Stimulated activated CD4-positive, alpha-beta T cell treated with anti-CD3 and anti-CD28 coated beads, Interleukin-12 subunit alpha, Interleukin-12 subunit beta, amount 100 ng/mL, for 24 hours (primary cell): ENCODE measurements at places on chromosomes 16 and 17.

GRCh38 chr17:71677439-71677838, 443.4 kb upstream of the SOX9 start:
- DNase-seq = no peak

- no peak for DNase-seq
Measured at GRCh38 chr17:30517786-30518185, 40.6 kb downstream of the GOSR1 start.

DNA sequence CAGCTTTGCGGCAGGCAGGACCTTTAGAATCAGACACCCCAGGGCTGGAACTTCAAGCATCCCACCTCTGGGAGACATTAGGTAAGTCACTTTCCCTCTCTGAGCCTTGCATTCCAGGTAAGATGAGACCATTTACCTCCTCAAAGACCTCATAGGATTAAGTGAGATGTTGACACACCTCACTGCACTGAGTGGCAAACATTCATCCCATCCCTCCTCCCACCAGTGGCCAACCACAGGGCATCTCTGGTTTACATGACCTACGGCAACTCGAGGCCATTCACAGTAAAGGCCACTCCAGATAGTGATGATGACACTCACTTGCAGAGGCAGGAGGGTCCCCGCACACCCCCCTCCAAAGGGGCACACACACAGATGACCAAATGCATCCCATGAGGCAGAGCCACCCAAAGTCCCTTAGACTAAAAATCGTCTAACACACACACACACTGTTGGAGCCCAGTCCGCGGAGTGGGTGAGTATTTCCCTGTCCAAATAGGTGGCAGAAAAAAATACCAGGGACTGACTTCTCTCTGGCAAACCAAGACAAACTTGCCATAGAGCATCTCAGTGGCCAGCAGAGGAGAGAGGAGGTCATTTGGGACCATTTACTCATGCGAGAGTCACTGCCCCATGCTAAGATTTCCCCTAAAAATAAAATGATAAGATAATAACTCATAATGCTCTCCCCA, 454.9 kb downstream of the SOX9 start:
- no peak for DNase-seq

DNA sequence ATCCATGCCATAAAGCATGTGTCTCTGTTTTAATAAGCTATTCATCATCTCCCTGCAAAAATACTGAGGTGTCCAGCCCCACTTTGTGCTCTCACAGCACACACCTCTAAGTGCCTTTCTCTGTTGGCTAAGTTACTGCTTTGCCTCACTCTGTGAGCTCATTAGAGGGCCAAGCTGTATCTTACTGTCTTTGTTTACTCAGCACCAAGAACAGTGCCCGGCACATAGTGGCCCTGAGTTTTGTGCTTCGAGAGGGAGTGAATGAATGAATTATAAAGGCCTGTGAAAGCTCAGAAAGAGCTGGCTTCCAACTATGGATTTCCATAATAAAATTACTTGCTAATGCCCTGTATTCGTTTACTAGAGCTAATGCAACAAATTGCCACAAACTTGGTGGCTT, 50.2 kb upstream of the NOG start:
- no peak for DNase-seq

GRCh38 chr17:82790391-82790790, 38.5 kb downstream of the TBCD start:
- no peak for DNase-seq

DNA sequence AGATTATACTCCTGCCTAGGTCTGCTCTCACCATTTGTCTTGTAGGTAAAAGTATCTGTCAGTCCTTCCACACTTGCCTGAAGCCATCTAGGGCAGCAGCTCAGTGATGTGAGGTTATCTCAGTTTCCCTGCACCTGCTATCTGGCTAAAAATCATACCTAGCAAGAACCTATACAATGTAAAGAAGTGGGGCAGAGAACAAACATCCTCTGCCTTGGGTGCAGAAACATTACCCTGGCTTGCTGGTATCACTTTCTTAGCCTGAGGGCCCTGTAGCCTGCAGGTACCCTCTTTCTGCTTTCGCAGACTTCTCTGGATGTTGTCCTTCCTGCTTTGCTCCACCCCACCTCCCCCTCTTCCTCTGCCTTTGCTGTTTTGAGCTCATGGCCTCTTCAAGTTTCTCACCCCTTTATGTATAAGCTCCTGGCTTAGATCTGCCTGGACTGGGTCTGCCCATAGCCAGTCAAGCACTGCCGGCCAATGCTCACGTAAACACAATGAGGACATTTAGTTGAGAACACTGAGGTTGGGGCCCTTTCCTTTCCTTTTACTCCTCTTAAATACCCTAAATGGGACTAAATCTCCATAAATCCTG, 8.7 kb upstream of the SDK2 start:
- no peak for DNase-seq

DNA sequence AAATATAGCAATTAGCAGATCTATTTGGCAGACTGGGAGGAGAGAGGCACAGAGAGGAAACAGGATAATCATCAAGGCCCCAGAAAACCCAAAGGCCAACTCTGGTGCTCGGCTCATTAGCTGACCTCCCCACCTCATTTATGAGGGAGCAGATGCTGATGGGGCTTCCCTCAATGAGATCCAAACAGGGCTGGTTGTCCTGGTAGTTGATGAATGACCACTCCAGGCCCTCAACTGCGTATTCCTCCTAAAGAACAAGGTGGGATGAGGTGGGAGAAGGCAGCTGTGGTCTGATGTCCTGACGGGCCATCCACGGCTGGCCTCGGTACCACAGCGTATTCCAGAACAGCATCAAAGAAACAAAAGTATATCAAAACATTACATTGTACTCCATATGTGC, 20.8 kb downstream of the ZNHIT3 start:
- no peak for DNase-seq

- no peak for DNase-seq
Measured at GRCh38 chr17:7977039-7977438, 25.4 kb upstream of the GUCY2D start.

GRCh38 chr17:36849871-36850348, 87.4 kb upstream of the LHX1 start:
- DNase-seq = peak; percentile 21

DNA sequence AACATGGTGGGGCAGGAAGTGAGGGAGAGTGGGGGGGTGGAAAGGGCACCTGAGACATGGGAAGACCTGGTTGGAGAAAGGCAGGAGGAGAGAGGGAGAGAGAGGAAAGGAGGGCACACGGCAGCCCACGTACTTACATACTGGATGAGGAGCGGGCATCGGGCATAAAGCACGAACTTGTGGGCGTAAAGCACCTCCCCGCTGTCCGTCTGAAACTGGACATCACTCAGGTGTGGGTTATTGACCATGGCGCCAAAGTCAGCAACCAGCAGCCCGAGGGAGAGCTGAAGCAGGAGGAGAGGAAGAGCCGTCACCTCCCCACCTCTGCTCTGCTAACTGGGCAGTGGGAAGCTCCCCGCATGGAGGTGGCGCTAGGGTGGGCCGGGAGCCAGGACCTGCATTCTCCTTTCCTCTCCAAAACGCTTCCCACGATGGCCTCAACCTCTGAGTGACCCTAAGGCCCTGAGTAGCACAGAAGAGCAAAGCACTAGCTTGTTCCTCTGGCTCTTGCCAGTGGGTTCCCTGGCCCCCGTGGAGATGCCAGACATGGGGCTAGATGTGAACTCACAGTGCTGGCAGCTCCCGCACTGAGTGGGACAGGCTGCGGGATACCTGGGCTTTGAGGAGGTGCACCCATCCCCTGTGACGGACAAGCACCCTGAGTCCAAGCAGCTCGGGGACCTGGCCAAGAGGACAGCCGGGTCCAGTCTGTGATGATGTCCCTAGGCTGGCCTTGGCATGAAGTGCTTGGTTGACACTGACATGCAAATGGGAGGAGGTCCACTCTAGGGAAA, 16.9 kb downstream of the SLX4 start:
- no peak for DNase-seq

DNA sequence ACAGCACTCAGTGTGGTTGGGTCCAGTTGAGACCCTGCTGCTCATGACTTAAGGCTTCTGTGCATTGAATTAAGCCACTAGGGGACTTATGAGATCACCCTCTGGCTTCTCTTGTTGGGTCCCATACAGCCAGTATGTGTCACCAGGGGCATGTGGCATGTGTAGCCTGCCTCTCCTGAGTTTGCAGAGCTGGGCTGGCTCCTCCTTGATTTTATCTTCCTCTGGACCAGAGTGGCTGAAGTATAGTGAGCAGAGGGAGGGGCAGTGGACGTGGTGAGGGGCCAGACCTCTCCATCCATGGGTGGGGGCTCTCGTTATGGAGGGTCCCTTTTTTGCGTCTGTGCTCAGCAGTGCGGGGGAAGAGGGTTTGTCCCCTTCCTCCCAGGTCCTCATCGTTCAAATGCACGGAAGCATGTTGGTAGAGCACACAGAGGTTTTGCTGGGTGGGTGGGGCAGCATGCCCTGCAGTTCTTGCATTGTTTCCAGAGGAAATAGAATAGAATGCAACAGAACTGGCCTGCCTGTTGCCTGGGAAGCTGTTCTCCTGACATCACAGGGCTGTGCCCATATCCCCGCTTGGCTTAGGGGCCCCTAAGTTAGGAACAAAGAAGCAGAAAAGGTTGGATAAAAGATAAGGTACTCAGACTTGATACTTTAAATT, 77.4 kb downstream of the SPECC1 start:
- no peak for DNase-seq

DNA sequence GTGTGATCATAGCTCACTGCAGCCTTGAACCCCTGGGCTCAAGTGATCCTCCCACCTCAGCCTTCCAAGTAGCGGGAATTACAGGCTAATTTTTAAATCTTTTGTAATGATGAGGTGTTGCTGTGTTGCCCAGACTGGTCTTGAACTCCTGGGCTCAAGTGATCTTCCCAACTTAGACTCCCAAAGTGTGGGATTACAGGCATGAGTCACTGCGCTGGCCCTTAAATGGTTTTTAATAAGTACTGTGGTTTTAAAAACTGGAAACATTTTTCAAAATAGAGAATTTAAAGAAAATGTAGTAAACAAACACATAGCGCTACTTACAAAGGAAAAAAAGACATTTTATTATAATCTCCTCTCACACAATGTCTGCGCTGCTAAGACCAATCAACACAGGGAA, 32.2 kb downstream of the MARCHF10 start:
- DNase-seq = no peak

DNA sequence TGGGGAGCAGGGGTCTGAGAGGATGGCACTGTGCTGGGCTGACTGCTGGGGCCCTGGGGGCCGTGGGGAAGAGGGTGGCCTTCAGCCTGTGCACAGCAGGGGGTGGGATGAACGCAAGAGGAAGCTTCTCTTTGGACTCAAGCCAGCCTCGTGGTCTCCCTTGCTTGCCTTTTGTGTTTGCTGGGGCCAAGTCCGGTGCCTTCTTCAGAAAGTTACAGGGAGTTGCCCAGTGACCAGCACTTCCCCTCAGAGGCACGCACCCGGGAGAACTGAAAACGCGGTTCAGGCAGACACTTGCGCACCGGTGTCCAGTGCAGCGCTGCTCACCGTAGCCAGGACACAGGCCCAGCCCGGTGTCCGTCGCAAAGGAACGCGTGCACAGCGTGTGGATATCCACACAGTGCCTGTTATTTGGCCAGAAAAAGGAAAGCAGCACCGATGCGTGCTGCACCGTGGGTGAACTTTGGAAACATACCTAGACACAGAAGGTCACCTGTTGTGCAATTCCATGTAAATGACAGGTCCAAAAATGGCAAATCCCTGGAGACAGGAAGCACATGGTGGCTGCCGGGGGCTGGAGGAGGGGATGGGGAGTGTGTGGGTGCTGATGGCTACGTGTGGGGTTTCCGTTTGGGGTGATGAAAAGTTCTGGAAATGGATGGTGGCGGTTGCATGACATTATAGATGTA, 29.4 kb upstream of the NUDT16L1 start:
- no peak for DNase-seq

DNA sequence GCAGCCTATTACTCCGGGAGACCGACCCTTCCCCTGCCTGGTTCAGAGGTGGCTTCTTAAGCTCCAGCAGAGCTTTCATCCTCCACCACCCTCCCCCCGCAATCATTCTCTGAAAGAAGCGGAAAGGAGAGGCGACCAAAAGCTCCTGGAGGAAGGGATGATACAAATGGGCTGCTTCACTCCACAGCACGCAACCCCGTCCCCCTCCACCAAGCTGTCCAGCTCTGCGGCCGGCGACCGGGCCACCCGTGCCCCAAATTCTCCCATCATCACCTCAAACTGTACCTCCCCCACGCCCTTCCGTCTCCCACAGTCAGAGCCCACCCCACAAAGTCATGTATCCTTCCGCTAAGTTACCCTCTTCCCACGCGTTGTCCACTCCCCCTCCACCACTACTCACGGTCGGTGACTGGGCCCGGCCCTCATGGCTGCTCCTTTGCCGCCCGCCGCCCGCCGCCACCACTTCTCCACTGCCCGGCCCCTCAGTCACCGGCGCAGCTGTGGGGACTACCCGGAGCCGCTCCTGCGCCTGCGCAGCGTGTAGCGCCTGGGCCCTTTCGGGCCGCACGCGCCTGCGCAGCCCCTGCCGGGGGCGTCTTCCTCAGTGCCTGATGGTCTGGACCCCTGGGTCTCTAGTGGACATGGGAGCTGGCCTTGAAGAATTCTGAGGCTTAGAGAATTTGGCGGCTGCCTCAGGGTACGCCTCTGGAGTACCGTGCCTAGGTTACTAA, at the start of gene FAM222B:
Gene FAM222B (minus strand): TSS at position 509 of the 731 bp plus-strand sequence. CDS start 76,123 bp downstream, outside the sequence.
- DNase-seq = peak; percentile 80

- DNase-seq = no peak
Measured at GRCh38 chr16:75080205-75081029, 36.2 kb downstream of the LDHD start.

- no peak for DNase-seq
Measured at GRCh38 chr17:76899414-76899813, 31.2 kb downstream of the MGAT5B start.

- DNase-seq = no peak
Measured at GRCh38 chr17:64787255-64787920, 125.3 kb upstream of the SMURF2 start.

DNA sequence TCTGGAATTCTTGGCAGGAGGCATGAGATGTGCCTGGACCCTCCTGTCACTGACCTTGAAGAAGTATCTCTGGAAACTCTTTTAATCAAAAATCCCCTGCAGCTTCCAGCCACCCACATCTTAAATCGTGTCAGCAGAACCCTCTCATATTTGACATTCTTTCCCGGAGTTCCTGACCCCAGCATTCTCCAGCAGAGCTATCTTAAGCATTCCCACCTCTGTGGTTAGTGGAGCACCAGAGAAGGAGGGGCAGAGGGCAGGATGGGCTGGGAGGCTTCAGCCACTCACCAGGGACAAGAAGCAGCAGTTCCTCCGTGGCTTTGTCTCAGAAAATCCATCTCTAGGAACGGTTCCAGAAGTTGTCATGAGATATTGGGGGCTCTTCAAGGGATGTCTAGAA, 149.9 kb downstream of the RGS9 start:
- no peak for DNase-seq

DNA sequence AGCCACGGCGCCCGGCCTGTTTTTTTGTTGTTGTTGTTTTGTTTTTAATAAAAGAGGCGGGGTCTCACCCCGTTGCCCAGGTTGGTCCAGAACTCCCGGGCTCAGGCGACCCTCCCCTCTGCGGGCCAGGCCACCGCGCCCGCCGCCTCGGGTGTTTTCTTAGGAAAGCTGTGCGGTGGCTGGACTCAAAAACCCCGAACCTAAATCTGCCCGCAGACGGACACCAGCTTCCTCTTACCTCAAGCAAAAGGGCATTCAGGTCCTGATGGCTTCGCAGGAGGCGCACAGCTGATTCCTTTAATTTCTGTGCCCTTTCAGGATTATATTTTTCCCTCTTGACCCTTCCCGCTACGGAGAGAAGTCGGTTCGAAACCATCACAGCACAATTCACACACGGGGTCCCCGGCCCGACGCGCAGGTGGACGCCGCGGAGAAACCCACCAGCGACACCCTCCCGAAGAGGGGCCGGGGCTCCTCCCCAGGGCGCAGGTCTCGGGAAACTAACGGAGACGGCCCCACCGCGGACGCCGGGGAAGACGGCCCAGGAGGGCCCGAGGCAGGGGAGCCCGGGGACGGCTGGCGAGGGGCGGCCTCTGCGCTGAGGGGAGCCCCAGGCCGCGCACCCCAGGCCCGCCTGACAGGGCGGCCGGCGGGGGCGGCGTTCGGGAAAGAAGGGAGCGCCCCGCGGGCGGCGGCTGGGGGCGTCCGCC, 653 bp downstream of the FANCA start:
- no peak for DNase-seq
